Prostate gland (tissue), 2 donors: ENCODE measurements at places on chromosomes 6 and 20.

DNA sequence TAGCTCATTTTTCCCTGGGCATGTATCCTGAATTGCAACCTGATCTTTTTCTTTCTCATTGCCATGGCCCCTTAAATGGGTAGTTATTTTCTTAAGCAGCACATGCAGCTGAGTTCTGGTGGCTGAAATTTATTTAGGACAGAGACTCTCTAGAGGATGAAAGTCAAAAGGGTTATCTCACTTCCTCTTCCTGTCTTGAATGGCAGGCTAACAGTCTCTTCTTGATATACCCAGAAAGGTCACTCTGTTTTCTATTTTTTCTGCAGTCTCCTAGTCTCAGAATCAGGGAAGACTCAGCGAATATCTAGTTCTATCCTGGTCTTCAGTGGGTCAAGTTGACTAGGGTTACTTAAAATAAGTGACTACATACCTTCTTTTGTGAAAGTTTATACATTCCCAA, 243.3 kb downstream of the EPHA7 start:
- no peak for DNase-seq

- DNase-seq = no peak
Observed at GRCh38 chr6:107660839-107661238, 163.3 kb downstream of the SCML4 start.

DNA sequence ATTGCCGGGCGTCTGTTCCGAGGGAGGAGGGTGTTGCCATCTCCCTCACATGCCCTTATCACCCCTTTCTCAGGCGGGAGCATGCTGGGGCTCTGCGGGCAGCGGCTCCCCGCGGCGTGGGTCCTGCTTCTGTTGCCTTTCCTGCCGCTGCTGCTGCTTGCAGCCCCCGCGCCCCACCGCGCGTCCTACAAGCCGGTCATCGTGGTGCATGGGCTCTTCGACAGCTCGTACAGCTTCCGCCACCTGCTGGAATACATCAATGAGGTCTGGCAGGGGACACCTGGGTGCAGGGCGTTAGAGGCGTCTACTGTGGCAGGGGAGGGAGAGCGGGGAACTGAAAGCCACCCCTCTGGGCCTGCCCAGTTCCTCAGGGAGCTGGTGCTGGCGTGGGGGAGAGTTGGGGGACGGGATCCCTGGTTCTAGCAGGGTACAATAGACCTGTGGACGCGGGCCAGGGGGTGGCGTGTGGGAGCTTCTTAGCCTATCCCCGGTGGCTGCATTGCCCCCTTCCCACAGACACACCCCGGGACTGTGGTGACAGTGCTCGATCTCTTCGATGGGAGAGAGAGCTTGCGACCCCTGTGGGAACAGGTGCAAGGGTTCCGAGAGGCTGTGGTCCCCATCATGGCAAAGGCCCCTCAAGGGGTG, 697 bp downstream of the PPT2 start:
- DNase-seq = peak; percentile 79

DNA sequence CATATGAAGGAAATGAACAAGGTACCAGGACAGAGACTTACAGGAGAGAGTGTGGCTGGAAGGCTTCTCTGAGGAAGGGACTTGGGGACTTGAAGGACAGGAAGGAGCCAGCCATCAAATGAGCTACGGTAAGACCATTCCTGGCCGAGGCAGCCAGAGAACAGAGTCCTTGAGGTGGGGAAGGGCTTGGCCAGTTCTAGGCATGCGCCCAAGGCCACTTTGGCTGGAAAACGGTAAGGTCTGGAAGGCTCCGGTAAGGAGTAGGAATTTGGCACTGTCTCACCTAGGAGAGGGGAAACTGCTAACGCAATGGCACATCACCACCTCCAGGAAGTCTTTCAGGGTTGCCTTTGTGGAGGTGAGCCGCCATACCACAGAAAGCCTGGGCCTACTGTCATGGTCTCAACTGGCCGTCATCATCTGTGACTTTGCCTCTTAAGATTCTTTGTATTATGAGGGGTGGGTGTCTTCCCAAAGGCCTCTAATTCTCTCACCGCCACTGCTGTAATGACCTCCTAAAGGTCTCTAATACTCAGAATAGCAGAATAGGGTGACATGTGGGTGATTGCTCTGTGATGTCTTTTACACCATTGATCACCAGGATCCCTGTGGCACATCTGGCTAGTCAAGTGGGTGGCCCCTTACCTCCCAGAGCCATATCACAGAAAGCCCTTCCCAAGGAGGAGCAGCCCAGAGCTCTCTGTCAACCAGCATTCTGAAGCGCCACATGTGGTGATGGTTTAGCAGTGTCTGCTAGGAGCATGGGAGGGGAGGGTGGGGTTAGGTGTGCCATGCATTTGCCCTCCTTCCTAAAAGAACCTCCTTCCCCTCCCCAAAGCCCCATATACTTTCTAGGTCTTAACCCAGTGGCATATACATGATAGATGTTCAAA, 17.7 kb upstream of the STX16 start:
- no peak for DNase-seq

DNA sequence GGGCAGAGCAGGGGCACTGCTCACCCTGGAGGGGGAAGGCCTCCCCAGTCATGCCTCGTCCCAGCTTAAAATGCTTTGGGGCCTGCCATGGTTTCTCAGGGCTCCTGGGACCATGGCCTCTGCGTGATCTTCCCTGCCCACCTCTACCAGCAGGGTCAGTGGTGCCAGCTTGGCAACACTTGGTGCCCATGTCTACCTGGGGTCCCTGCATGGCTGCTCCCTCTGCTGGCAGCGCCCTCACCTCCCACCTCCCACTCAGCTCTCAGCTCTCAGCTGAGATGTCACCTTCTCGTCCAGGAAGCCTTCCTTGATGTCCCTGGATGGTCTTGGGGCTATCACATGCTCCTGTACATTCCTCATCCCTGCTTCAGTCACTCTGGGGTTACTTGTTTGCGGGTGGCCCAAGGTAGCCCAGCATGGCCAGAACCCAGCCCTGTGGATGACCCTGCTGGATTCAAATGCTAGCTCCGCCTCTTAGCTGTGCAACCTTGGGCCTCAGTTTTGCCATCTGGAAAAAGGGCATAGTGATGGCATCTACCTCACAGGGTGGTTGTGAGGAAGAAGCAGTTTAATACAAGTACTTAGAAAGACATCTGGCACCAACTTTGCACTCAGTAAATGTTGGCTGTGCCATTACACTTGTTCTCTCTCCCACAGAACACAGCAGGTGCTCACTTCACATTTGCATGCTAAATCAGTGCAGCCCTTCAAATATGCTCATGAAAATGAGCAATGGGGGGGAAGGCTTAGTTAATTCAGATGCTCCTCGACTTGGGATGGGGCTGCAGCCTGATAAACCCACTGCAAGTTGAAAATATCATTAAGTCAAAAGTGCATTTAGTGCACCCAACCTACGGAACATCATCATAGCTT, 53.5 kb upstream of the PTPN1 start:
- no peak for DNase-seq

- DNase-seq = no peak
Observed at GRCh38 chr20:58480551-58481336, 34.5 kb downstream of the APCDD1L start.

DNA sequence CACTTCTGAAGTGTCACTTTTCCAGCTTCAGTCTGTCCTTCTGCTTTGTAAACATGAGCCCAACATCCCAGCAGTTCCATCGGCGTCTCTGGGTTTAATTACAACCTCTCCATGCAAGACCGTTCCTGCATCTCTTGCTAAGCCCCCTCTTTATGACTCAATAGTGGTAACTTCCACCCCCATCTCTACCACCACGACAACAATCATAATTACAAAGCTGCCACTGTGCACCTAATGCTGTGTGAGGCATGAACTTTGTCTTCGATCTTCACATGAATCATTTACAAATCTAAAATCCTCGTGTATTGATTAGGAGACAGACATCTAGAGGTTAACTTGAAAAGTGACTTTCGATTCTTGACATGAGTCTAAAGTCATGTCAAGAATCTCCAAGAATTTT, 4.9 kb upstream of the CCR6 start:
- DNase-seq = no peak

DNA sequence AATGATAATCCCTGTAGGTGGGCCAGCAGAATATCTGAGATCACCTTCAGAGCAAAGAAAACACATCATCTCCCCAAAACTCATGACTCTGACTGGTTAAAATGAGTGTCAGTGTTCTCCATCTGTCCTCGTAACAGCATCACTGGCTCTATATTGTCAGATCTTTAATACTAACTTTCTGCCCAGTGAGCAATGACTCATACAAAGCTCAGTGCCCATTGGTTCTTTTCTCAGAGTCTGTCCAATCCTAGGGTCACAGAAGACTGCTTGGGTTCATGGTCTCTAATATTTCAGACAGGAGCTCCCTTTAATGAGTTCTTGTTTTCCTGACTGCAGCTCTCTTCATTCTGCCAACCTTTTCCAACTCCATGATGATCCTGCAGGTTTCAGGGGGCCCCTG, 36.4 kb downstream of the HLA-DPB1 start:
- DNase-seq = no peak

GRCh38 chr6:142265476-142265875, 36.3 kb upstream of the ADGRG6 start:
- no peak for DNase-seq

DNA sequence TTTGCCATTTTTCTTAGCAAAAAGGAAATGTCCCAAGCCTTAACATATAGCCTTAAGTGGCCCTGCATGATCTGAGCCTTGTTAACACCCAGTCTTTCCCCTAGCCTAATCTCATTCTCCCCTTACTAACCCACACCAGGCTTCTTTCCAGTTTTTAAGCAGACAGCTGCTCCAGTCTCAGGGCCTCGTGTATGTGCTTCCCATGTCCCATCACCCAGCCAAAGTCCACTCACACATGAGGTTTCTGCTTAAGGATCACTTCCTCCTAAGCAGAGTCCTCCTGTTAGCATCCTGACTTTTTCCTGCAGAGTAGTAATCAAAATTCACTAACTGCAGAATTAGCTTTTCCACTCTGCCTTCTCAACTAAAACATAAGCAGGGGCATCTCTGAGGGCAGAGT, 96.1 kb downstream of the SMLR1 start:
- DNase-seq = no peak

GRCh38 chr20:9610665-9611064, 96.3 kb downstream of the LAMP5 start:
- DNase-seq = no peak

- DNase-seq = no peak
Observed at GRCh38 chr6:75397656-75398465, 95.7 kb downstream of the FILIP1 start.

- no peak for DNase-seq
Observed at GRCh38 chr6:169558378-169558773, 143.5 kb downstream of the WDR27 start.

- DNase-seq = no peak
Observed at GRCh38 chr20:50394569-50394968, 115.6 kb upstream of the PTPN1 start.

DNA sequence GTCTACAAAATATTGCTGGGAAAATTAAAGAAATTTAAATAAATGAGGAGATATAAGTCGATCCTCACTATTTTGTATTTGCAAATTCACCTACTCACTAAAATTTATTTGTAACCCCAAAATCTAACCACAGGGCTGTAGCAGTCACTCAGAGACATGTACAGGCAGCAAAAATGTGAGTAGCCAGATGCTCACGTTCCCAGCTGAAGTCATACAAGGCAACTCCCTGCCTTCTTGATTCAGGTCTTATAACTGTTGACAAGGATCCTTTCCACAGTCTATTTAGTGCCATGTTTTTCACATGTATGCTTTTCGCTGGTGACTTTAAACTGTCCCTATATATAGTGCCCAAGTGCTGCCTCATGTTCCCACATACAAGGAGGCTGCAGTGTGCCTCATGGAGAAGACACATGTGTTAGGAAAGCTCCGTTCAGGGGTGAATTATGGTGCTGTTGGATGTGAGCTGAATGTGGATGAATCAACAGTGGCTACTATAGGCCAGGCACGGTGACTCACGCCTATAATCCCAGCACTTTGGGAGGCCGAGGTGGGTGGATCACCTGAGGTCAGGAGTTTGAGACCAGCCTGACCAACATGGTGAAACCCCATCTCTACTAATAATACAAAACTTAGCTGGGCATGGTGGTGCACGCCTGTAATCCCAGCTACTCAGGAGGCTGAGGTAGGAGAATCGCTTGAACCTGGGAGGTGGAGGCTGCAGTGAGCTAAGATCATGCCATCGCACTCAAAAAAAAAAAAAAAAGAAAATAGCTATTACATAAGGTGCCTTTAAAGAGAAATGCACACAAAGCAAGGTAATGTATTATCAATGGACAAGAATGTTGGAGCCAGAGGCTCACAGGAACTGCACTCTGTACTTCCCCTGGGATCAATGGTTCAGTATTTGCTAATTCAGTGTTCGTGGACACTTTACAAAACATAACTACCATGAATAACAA, 55.3 kb downstream of the STK35 start:
- no peak for DNase-seq

DNA sequence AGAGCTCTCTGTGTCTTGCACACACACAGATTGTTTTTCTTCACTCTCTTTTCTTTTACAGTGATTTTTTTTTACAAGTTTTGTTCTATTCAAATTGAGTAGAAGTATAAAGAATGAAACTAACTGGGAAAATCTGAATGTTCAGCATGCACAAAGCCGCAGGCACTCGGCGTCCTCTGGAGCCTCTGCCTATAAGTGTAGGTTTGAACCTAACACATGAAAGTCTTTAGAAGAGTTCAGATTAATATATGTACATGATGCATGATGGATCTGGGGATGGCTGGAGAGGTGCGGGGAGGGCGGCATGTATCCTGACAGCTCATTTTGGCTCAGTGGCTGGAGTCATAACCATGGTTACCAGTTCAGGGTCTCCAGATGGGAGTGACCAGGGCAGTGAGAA, 301.1 kb upstream of the CDH4 start:
- no peak for DNase-seq

- DNase-seq = no peak
Observed at GRCh38 chr6:111013144-111013915, 31.5 kb downstream of the RPF2 start.

DNA sequence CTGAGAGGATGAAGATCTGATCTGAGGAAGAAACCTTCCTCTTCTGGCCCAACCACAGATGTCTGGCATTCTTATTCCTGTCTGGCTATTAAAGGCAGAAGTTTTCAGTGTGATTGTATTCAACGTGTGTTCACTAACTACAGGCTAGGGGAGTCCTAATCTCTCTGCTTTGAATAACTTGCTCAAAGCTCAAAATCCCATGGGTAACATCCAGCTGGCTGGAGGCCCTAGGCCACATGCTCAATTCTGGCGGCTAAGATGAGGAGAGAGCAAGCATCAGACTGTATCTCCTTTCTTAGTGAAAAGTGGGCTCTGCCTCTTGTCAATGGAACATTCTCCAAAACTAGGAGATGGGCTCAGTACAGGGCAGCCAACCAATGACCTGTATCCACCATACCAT, 478.0 kb downstream of the KIF16B start:
- DNase-seq = no peak

GRCh38 chr6:125806813-125807212, 16.1 kb downstream of the NCOA7 start:
- no peak for DNase-seq
